ENCODE measurements at places on chromosomes 2 and 18.

- DNase-seq, result no peak
Measured at GRCh38 chr2:8307606-8308180, 374.2 kb upstream of the ID2 start.

GRCh38 chr2:64952511-64953482, 36.4 kb upstream of the SLC1A4 start:
- no peak for DNase-seq

- no peak for DNase-seq
Measured at GRCh38 chr2:198297350-198297749, 493.0 kb downstream of the PLCL1 start.

DNA sequence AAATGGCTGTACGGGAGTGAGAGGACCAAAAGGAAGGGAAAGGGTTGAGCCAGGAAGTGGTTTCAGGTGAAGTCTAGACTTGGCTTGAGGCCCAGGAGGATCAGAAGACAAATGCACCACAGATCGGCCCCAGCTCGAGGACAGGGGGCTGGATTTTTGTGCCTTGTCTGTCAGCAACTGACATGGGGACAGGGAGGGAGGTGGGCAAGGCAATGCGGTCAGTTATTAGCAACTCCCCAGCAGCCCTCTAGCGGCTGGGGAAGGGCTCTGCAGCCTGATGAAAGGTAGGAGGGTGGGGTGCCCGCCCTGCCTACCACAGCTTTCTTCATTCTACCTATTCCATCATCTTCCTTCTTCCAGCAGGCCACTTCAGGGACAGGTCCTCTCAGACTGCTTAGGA, 50.0 kb downstream of the CPO start:
- no peak for DNase-seq

DNA sequence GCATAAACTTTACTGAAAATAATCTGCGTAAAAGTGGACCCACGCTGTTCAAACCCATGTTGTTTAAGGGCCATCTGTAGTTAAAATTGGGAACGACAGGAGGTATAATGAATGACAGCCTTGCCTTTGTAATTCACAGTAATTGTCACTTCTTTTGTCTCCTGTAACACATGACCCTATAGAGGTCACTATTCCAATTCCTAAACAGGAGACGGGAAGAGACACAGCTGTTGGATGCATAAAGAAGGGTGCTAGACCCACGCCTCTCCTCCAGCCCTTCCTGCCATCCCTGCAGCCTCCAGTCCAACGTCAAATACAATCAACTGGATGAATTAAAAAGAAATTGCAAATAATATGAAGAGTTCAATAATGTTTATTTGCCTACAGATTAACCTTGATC, 63.1 kb upstream of the NFATC1 start:
- no peak for DNase-seq
